ENCODE measurements at places on chromosomes 5 and 9.

- peak; percentile 34 for DNase-seq
Observed at GRCh38 chr9:5617749-5618148, 11.2 kb upstream of the RIC1 start.

GRCh38 chr5:37495210-37495609 lies 116.1 kb downstream of the WDR70 start:
- DNase-seq, result peak; percentile 16

DNA sequence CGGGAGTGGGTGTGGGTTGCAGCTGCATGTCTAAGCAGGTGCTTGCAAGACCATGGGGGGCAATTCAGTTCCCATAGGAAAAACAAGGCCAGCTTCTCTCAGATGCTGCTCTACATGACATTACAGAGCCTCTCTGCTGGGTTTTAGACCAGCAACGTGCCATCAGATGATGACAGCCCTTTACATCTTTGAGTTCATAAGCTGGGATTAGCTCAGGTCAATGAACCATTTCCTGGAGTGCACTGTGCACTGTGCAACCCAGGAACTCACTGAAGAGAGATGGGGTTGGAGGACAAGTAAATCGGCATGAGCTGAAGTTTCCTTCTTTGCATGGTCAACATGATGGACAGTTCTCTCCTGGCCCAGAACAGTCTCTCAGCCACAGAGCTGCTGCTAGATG lies 160.6 kb downstream of the MARCHF11 start:
- no peak for DNase-seq

DNA sequence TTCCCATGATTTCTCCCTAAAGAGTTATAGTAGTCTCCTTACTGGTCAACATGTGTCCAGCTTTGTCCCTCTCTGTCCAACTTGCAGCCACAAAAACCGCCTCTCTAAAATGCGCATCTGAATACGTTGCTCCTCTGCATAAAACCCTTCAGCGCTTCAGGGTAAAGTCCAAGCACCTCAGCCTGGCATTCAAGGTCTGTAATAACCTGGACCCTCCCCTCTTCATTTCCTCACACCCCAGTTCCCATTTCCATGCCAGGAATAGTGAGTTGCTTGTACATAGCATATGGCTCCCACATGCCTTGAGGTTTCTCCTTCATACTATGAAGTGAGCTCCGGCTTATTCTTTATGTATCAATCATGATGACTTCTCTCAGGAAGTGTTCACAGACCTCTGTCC lies 101.5 kb downstream of the OXCT1 start:
- DNase-seq, result no peak

- no peak for DNase-seq
Observed at GRCh38 chr9:30522486-30522885, 1862.0 kb upstream of the ACO1 start.

DNA sequence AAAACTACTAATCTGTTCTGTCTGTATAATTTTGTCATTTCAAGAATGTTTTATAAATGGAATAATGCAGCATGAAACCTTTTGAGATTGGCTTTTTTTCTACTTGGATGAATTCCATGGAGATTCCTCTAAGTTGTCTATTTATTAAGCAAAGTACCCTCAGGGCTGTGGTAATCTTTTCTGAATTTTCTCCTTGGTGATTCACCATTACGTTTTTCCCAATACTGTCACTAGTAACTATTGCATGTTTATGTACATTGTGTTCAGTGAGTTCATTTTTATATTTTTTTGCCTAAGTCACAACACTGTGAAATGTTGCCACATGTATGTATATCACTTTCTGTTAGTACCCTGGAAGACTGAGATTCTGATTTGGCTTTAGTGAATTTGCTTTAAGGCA lies 177.0 kb upstream of the GRIN3A start:
- no peak for DNase-seq

DNA sequence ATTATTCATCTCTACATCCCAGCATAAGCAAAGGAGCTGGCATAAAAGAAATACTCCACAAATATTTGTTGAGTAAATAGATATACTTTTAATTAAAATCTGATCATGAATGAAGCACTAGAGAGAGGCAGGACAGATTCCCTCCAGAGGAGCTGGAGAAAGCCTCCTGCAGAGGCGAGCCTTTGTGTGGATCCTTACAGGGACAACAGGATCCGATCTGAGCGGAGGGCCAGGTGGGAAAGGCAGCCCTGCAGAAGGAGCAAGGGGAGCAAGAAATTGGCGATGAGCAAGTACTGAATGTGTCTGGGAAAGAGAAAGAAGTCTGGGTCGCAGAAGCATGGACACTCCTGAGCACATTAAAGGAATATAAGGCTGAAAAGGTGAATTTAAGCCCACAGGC lies 69.4 kb downstream of the EBF1 start:
- DNase-seq, result no peak

DNA sequence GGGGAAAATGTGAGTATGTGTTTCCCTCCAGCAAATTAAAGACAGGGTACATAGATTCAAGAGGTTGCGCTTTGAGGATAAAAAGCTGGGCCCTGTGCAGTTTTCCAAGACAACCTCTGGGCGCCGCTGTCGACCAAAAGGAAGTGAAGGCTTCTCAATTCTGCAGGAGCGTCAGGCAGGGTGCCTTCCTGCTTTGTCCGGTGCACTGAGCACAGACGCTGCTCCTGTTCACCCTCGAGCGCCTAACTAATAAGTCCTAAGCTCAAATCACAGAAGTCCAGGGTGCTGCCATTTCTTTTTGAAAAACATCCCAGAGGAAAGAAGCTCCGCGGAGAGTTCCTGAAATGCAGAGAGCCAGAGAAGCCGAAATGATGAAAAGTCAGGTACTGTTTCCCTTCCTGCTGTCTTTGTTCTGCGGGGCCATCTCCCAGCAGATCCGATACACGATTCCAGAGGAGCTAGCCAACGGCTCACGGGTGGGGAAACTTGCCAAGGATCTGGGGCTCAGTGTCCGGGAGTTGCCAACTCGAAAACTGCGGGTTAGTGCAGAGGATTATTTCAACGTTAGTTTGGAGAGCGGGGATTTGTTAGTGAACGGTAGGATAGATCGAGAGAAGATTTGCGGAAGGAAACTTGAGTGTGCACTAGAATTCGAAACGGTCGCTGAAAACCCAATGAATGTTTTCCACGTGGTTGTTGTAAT lies at the start of gene PCDHGB1:
TSS of gene PCDHGB1 (plus strand) at position 183 of the 703 bp plus-strand sequence. CDS start at position 345, 162 bp downstream.
- DNase-seq, result no peak

GRCh38 chr5:138243794-138244193 lies 30.6 kb downstream of the GFRA3 start:
- no peak for DNase-seq

- no peak for DNase-seq
Observed at GRCh38 chr5:176792655-176793342, 17.6 kb upstream of the UNC5A start.

- no peak for DNase-seq
Observed at GRCh38 chr5:147453875-147454814, 55.7 kb downstream of the DPYSL3 start.

DNA sequence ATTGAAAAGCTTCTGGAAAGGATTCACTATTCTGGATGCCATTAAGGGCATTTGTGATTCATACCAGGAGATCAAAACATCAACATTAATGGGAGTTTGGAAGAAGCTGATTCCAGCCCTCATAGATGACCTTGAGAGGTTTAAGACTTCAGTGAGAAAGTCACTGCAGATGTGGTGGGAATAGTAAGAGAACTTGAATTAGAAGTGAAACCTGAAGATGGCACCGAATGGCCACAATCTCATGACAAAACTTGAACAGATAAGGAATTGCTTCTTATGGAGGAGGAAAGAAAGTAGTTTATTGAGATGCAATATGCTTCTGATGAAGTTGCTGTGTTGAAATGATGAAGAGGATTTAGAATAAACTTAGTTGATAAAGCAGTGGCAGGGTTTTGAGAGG lies 254.6 kb upstream of the SLC24A2 start:
- DNase-seq, result no peak

DNA sequence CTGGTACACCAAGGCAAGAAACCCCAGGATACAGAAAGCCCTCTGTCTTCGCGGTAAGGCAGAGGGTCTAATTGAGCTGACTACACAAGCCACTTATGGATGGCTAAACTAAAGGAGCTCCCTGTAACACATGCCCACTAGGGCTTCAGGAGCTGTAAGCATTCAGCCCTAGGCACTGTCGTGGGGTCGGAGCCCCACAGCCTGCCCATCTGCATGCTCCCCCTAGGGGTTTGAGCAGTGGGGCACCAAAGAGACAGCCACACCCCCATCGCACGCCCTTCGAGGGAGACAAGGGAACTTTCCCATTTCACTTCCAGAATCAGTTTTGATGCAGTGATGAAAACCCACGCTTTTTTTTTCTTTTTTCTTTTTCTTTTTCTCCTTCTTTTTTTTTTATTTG lies 11.0 kb upstream of the MTMR12 start:
- no peak for DNase-seq

DNA sequence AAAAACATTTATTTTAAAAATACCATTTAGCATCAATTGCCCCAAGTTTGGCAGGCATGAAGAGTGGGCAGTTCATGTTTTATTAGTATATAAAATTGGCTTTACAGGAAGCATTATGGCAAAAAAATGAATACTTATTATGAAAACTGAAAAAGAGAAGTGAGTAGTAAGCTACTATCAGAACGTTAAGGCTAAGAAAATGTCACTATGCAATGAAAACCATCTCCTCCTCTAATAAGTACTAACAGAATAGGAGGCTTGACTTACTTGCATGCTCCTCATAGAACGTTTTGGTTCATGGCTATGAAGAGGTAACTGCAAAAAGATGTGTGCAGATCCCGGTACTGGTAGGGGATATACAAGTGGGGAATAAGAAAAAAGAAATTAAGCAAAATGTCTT lies 23.6 kb downstream of the TICAM2 start:
- DNase-seq, result no peak

DNA sequence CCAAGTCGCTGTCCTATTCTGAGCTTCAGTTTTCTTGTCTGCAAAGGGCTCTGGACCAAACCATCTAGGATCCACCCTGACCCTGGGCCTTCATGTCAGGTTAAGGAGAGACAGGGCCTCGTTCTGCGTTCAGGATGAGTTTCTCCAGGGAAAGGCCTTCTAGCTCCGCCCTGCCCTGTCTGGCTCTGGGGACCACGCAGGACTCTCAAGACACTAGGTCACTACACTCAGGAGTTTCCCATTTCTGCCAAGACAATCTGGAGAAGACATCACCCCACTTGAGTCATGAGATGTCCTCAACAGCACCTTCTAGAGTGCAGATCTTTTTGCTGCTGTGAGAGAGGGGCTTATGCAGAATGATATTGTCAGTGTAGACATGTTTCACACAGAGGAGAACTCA lies 53.2 kb upstream of the KCNMB1 start:
- no peak for DNase-seq

DNA sequence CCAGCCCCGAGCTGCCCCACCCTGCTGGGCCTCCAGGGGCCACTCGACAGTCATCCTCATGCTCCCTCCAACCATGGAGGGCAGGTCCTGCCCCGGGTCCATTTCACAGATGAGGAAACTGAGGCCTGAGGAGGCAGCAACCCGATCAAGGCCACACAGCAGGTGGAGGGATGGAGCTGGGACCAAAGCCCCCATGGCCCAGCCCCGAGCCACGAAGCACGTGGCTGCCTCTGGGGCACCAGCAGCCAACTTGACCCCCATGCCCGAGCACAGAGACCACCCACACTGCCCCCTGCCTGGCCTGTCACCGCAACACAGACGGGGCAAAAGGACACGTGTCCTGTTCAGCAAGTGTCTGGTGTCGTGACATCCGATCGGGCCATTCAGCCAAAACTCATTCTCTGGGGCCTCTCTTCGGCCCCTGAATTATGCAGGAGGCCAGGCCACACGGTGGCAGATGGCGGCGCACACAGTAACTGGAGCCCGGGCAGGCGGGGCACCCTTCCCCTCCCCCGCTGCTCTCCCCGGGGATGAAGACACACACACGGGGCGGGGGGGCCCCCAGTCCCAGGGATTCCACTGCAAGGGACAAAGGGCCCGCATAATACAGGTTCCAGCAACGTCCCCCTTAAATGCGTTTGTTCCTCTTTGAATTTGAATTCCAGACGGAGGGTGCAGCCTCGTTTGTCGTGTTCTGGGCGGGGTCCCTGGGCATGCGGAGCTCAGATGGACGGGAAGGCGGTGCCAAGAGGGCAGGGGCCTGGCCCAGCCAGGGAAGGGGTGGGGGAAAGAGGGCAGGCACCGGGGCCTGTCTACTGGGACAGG lies 29.4 kb upstream of the TMEM250 start:
- DNase-seq, result no peak

GRCh38 chr5:137147346-137147745 lies 351.8 kb downstream of the SPOCK1 start:
- no peak for DNase-seq

DNA sequence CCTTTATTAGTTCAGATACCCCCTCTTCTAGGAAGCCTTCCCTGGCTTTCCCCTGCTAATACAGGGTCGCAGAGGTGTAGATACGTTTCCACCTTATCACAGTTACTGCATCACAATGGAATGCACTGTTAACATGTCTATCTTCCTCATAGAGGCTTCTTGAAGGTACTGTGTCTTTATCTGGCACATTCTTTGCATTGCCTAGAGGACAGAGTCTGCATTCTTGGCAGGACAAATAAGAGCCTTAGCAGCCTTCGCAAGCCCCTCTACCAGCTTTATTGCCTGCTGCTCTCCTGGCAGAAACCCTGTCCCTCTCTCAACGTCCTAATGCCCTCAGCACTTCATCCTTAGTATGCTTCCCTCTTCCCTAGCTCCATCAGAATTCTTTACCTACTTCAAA lies 31.6 kb downstream of the SLC1A3 start:
- DNase-seq, result no peak

- DNase-seq, result no peak
Observed at GRCh38 chr9:128636024-128636390, 20.6 kb downstream of the DYNC2I2 start.

GRCh38 chr9:83238871-83239640 lies 176.1 kb upstream of the RASEF start:
- peak; percentile 89 for DNase-seq

DNA sequence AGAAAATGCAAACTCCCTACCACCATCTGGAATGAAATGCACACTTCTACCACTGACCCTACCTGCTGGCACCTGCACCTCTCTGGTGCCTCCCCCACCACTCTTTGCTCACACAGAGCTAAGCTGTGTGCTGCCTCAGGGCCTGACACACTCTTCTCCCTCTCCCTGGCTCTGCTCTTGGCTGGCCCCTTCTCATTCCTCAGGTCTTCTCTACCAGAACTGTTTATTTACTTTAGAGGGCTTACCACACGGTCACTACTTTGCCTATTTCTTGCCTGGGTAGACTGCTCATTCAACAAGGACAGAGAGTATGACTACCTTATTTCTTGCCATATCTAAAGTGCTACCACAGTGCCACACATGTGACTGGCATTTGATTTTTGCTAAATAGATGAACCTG lies 3.3 kb downstream of the REEP5 start:
- no peak for DNase-seq

- DNase-seq, result no peak
Observed at GRCh38 chr5:50886657-50887345, 220.4 kb downstream of the PARP8 start.

- DNase-seq, result no peak
Observed at GRCh38 chr5:33852319-33852718, 39.5 kb downstream of the ADAMTS12 start.

All from GF-D8 (cell line).